ENCODE measurements at places on chromosomes 5 and 9. TPM values are rescaled to one million over a fixed set of nuclear protein-coding genes. Genes with fewer than 3 reads are reported as not detected.

DNA sequence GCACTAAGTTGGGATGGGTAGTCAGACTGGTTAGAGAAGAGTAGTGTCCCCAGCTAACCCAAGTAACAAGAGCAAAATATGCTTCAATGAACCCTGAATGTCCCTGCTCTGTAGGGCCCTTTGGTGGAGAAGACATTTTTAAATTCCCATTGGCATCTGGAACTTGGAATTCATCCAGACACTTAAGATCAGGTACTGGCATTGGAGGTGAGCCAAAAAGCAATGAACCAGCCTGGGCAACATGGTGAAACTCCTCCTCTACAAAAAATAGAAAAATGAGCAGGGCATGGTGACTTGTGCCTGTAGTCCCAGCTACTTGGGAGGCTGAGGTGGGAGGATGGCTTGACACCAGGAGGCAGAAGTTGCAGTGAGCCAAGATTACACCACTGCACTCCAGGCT, 58.9 kb upstream of the ZNF618 start:
- no peak for DNase-seq

DNA sequence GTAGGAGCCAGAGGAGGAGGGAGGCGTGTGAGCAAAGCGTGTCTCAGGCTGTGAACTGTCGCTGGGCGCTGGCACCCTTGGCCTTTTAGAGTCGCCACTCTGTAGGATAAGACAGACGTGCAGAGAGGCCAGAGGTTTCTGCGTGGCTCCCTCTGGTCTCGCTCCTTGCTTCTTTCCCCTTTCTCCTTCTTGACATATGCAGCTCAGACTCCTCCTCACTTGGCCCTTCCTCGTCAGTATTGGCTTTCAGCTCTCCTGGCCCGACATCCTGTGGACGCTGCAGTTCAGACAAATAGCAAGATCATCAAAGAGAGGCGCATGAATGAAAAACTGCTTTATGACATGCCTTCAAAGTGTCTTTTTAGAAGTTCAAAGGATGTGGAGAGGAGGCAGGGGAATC, 116.8 kb upstream of the SPRY4 start:
- DNase-seq, result no peak

GRCh38 chr5:155620821-155621410, 607.4 kb downstream of the KIF4B start:
- no peak for DNase-seq

P4HA2 gene
- total RNA-seq, result 44.7 TPM

DNA sequence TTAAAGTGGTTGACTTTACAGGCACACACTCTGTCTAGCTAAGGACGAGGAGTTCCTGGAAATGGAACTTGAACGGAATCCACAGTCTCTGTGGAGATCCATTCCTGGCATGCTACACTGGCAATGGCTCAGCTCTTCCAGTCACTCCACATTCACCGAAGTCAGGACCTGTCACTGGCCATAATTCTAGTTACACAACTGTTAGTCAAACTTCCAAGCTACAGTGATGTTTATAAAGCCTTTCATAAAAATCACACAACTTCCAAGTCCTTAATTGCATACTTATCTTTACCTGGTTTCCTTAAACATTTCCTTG, 15.7 kb downstream of the CDC14B start:
- no peak for DNase-seq

FAT2 gene
- not detected for total RNA-seq

- peak; percentile 62 for DNase-seq
These were observed 159.8 kb upstream of the MVB12B start for GRCh38 chr9:126166866-126167265.

SEC61B gene
- 53.6 TPM for total RNA-seq

DNA sequence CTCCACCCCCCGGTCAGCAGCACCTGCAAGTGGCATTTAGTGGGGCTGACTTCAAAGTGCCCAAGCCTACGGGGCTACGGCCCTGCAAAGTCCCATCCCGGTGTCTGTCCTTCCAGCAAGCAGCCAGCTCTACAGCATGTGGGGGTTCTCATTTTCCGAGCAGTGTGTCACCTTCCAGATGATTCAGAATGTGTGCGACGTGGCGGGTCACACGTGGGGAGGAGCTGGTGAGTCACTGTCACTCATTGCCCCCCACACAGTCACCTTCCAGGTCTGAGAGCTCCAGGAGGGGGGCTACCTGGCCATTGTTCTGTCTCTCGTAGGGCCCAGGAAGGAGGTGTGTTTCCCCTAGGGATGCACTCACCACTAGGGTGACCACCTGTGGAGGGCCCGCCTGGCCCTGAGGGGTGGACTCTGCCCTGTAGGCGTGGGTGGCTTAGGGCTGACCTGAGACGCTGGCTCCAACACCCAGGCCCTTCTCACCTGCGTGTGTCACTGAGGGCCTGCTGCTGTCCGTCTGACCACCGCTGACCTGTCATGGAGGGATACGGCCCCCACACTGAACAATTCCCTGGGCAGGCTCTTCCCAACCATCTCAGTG, 70.2 kb downstream of the SEMA4D start:
- no peak for DNase-seq

DMRT2 gene
- 0.58 TPM for total RNA-seq

SLC4A9 gene
- not detected for total RNA-seq

EGFL7 gene
- total RNA-seq, result 33.2 TPM

GRCh38 chr5:141883184-141883891, 5.1 kb upstream of the PCDH1 start:
- no peak for DNase-seq

TRAF1 gene
- total RNA-seq, result 4.0 TPM

DNA sequence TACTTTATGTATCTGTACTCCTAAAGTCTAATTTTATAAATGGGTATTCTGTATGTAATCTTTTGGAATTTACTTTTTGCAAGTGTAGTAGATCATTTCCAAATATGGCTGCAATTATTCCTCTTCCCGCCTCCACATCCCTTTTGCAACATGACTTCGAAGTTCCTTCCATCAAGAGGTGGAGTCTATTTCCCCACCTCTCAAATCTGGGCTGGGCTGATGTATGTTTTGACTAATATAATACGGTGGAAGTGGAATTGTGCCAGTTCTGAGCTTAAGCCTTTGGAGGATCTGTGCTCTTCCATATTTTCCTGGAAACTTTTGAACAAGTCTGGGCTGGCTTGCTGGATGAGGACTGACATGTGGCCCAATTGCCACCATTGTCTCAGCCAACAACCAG, 155.9 kb downstream of the FGF18 start:
- DNase-seq, result no peak

- DNase-seq, result no peak
These were observed 32.6 kb downstream of the DIAPH1 start for GRCh38 chr5:141586246-141586645.

DNA sequence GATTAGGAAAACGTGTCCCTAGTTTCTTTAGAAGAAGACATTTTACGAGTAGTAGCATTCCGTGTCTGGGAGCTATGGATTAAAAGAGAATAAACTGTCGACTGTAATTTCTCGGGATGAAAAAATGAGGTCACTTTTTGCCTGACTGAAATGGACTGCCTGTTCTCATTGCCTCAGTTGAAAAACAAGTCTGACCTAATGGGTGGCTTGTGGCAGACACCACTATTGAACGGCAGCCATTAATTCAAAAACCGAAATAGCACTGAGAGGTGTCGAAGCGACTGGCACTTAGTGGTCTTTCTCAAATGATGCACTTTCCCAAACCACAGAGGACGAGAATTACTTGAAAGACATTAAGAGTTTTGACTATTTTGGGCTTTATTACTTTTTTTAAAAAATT, 35.4 kb downstream of the OSTF1 start:
- DNase-seq, result no peak

MXD3 gene
- 8.8 TPM for total RNA-seq

- no peak for DNase-seq
These were observed 57.5 kb downstream of the ADAMTS12 start for GRCh38 chr5:33834334-33834733.

C8G gene
- not detected for total RNA-seq

GRCh38 chr9:105859428-105860091, 165.2 kb downstream of the TMEM38B start:
- DNase-seq, result no peak

GCNT1 gene
- 6.5 TPM for total RNA-seq

DNA sequence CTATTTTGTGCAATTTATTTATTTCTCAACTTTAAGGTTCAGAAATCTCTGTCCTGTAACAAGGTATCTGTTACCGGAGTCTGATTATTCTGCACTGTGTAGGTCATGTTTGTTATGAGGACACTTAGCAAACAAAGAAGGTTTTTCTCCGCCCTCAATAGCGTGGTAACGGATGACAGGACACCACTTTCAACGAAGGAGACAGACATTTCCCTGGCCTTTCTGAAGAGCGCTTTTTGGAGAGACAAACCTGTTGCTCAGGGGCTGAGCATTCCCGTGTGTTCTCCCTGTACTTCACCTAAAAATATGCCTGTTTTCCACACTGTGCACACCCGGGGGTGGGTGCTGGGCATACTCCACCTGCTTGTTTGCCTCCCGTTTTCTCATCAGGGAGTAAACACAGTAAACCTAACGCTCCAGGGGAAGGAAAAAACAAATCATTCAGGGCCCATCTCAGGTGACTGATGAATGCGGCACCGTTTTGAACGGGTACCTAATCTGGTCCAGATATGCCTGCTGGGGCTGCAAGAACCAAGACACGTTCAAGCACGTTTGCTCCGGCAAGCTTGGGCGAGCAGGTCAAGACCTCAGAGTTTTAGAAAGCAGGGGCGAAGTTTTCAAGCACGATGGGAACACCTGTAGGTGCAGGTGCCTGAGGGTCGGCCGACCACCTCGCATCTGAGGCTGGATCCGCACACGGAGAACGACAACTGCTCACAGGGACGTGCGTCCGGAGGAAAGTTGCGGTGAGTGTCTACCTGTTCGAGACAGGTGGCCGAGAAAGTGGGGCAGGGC, 859 bp downstream of the RETREG1 start:
- DNase-seq, result no peak

DNA sequence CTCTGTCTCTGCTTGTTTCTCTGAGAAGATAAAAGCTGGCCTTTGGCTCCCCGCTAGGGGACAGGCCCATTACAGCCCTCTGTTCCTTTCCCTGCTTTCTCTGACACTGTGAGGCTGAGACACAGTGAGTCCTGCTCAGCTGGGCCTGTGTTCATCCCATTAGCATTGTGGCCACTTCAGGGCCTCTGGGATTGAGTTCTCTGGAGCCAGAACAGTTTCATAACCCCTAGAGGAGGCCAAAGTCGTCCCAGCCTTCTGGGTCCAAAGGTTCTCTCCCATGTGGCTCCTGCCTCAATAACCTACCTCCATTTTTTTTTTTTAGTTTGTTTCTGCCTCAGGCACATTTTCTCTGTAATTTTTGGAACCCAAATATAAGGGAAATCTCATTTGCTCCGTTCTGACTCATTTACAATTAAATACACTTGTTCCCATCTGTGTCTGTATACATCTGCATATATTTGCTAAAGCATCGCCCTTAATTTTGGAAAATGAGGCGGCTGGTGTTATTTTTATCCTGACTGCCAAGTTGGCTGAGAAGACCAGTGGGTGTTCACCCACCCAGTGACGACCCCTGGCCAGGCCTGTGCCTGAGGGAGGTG, 27.3 kb upstream of the CTNNA1 start:
- no peak for DNase-seq

DNA sequence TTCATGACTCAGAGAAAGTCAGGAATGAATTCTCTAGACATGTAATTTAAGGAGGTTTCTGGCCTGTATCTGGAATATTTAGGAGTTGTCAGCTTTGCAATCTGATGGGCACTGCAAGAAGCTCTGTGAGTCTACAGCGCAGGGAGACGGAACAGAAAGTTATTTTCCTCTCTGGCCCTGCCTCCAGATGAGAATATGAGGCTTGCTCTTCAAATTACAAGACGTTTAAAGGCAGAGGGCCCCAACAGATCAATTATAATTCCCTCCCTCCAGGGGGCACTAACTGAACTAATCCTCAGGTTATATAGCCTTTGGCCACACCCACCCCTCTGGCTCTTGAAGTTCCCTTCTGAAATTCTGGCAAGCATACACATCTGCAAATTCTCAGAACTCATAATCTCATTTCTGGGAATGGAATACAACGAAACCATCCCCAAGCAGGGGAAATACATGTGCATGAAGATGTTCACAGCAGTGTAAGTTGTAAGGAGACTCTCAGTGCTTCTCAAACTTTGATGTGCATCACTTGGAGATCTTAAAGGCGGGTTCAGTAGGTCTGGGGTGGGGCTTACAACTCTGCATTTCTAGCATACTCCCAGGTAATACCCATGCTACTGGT, 307.6 kb downstream of the CWC27 start:
- DNase-seq, result no peak

DOLK gene
- 10.4 TPM for total RNA-seq

DNA sequence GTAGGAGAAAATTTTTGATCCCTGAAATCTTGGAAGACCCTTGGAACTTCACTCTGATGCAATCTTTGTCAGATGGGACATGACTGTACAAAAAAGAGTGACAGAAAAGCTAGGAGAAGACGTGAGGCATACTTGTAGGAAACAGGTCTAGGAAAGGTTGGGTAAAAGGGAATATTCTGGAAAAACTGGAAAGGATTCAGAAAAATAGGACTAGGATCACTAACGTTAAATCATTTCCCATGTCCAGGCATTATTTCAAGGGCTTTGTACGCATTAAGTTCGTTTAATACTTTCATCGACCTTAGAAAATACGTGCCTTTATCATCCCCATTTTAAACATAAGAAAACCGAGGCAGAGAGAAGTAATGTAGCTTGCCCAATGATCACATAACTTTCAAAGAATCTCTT, 2.9 kb downstream of the ALDH1A1 start:
- no peak for DNase-seq

SPATA31C1 gene
- not detected for total RNA-seq
